Thymus (tissue), 14 donors: ENCODE measurements at places on chromosomes 5 and 9. TPM values are rescaled to one million over a fixed set of nuclear protein-coding genes. Genes with fewer than 3 reads are reported as not detected.

DNA sequence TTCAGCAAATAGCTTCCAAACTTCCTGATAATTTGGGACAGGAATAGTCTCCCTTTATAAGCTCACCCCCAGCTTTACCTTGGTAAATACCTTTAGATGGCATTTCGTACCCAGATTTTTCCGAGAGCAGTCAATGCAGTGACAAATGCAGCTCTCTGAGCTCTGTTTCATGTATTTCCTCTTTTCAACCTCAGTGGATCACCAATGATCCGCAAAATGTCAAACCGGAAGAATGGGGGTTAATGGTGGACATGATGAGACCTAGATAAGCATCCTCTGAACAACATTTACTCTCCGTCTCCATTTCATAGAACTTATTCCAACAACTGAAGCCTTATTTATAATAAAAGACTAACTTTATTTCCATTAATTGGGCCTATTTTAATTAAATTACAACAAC is 227.3 kb downstream of the MCTP1 start:
- DNase-seq, result no peak

GRCh38 chr5:17216176-17216973 is 1.1 kb upstream of the BASP1 start:
- DNase-seq, result peak; percentile 89

Gene MSMP
- 0.25 TPM for polyA plus RNA-seq

DNA sequence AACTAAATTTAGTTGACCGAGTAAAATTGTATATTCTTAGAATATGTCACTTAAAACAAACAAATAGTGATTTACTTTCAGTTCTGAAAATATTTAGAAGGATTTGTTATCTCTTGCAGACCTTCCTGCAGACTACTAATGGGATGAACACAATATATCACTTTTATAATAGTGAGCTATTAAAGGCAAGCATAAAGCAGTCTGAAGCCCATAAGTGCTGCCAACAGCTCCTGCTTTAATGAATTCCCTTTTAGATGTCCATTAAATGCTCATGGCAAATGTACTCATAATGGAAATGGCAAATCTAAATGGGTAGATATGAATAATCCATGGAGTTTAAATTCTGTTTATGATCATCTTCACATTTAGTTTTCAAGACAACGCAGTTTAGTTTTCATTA is 170.2 kb downstream of the RANBP17 start:
- DNase-seq, result no peak

Gene SLCO6A1
- 0.37 TPM for polyA plus RNA-seq

GRCh38 chr9:38079461-38080031 is 10.5 kb upstream of the SHB start:
- DNase-seq, result no peak

Gene CATSPER3
- polyA plus RNA-seq, result 1.3 TPM

DNA sequence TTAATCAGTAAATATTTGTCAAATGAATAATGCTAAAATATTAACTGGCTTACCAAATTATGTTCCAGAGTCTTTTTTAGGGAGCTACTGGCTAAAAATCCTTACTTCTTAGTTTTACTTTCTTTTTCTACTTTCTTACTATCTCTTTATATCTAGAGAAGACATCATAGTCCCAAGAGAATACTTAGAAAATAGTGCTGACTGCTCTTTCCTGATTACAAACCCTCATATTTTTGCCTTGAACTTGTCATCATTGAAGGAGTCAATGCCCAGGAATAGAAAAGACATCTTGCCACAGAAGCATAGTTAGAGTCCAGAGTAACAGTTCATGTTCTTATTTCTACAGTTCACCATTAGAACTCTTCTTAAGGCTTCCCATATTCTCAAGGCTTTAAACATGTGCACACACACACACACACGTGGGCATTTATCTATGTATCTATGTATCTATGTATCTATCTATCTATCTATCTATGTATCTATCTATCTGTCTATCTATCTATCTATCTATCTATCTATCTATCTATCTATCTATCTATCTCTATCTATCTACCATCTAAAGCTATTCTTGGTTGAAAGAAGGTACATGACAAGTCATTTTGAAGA is 654.3 kb downstream of the ANXA1 start:
- DNase-seq, result no peak

DNA sequence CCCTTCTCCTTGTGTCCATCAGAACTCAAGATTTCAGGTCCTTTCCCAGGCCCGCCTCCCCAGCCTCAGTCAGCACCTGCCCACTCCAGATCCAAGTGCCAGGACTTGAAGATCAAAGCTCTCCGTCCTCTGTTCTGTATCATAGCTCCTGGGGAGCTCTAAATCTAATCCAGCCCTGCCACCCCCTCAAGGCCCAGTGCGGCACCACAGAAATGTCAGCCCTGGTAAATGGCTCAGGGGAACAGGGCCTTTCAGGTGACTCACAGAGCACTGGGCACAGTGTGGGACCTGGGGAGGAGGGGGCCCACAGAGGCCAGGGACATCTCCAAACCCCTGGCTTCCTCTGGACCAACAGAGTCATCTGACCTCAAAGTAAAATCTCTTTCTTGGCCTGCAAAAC is 6.0 kb downstream of the CSF2 start:
- no peak for DNase-seq

GRCh38 chr5:124871303-124871702 is 124.9 kb upstream of the ZNF608 start:
- no peak for DNase-seq

DNA sequence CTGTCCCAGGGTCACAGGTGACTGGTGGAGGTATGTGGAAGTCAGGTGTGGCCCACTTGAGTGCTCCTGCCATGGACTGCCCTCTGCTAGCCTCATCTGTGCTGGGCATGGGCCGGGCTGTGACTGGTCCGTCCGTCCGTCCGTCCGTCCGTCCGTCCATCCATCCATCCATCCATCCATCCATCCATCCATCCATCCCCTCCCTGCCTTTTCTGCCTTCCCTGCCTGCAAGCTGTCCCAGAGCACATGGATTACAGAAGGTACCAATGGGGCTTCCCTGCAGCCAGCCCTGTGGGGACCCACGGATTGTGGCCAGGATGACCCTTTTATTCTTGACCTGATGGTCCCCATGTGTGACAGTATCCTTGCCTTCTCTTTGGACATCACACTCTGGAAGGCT is 92.5 kb downstream of the MACROH2A1 start:
- DNase-seq, result no peak

- DNase-seq, result no peak
Observed at GRCh38 chr5:130796902-130797301, 368.2 kb downstream of the HINT1 start.

Gene CEP72
- 5.0 TPM for polyA plus RNA-seq

DNA sequence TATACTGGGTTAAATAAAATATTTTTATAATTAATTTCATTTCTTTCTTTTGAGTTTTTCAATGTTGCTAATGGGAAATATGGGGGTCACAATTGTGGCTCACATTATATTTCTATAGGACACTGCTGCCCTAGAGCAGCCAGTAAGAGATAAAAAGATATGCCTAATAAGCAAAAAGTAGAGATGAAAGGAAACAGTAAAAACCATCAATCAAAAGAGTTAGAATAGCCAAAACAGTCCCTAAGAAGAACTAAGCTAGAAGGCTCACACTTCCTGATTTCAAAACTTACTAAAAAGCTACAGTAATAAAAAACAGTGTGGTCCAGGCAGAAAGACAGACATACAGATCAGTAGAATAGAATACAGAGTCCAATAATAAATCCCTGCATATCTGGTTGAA is 104.4 kb downstream of the FANCC start:
- DNase-seq, result no peak

DNA sequence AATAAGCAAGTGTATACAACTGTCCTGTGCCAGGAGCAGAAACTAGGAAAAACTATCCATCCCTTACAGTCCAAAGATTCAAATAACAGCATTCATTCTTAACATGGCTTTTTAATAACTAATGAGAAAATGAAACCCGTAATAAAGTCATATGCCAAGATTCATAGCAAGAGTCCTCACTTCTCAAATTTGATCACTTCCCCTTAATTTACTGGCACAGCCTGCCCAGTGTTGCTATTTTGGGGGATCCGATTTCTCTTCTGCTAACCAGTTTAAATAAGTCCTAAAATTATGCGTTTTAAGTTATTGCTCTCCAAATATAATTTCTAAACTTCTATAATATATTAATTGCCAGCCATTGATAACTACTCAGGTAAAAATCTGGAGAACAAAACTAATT is 177.0 kb upstream of the PTGER4 start:
- DNase-seq, result no peak

DNA sequence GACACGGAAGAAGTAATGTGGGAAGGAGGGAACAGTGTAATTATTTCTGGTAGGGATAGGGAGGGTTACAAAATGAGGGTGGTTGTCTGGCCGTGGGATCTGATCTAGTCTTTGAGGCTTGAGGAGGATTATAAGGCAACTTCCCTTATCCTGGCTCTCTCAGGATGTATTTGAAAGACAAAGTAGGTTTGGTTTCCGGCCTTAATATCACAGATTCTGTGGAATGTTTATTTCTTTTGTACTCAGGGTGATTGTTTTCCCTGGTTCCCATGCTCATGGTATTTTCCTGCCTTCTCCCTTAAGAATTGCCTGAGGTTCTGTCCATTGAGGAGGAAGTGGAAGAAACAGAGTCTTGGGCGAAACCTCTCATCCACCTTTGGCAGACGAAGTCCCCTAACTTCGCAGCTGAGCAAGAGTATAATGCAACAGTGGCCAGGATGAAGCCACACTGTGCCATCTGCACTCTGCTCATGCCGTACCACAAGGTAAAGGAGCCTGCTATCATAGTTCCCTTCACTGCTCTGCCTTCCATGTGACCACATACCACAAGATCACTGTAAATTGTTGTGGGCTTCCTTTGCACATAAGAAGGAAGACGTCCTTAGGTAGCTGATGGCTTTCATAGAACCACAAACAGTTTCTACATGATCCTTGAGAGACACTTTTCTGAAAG is 253.8 kb downstream of the KDM4C start:
- peak; percentile 25 for DNase-seq

GRCh38 chr5:59922220-59922619 is 28.7 kb upstream of the PDE4D start:
- no peak for DNase-seq

DNA sequence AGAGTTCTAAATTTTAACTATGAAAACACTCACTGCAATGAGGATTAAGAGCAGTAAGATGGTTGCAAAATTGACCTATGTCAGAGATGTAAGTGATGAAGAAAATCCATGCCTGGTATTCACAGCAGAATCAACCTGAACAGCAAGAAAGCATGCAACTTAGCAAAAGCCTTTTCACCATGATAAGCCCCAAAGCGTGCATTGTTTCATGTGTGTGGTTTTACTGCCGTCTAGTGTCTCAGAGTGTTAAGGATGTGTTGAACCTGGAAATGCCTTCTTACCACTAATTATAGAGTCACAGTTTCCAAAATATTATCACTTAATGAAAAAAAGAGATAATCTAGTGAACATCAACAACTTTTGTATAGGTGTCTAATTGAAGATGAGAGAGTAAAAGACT is 415.2 kb upstream of the TRPC7 start:
- DNase-seq, result no peak

GRCh38 chr5:112413611-112414010 is 5.5 kb downstream of the EPB41L4A start:
- DNase-seq, result no peak

DNA sequence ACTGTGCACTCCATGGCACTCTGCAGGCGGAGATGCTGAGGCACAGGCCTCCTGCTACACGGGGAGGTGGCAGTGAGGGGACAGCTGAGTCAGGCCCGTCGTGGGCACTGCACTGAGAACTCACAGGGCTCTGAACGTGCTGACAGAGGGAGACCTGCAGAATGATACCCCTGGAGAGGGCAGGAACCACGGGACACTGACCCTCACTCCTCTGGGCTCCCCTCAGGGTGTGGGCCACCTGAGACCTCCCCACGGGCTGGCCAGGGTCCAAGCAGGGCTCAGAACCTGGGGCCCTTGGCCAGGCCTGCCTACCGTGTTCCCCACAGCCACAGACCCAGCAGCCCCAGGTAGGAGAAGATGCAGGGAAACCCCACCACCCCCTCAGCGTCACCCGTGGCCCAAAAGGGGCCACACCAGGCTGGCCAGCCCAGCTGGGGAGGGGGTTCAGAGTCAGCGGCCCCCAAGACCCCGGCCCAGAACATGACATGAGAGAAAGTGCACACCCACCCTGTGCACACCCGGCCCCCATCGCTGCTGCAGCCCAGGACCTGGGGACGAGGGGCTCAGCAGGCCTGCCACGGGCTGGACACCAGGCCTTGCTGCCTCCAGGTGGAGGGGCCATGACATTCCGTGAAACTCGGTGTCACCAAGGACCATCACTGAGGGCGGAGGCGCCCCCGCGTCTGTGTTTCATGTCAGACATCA is 30.9 kb downstream of the GLT6D1 start:
- DNase-seq, result no peak

DNA sequence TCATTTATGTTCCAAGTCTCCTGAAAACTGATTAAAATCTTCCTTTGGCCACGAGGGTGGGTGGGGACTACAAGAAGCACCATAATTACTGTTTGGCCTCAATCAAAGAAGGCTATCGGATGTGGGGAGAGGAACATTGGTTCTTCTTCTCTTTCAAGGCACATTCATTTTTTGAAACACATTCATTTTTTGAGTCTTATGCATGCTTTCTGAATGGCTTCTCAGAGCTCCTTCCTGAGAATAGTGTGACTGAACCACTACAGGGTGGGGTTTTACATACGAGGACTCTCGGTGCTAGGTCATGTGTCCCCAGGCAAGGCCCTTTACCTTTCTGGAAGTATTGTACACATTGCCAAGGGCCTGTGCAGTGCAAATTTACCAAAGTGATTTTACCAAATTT is 7.0 kb upstream of the GRIA1 start:
- DNase-seq, result no peak
